AG04449 (cell line): ENCODE measurements at places on chromosomes 6 and 20.

DNA sequence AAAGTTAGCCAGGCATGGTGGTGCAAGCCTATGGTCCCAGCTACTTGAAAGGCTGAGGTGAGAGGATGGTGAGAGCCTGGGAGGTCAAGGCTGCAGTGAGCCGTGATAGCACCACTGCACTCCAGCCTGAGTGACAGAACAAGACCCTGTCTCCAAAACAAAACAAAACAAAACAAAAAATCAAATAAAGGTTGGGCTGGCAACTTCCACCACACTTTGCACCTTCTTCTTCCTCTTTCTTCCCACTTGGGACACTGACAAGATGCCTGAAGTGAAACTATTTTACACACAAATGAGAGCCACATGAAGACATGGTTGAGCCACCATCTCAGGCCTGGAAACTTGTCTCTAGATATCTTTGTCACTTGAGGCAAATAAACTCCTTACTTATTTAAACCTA, 53.8 kb upstream of the CCDC28A start:
- no peak for DNase-seq

- DNase-seq, result no peak
Measured at GRCh38 chr20:8951164-8951563, 117.7 kb upstream of the PLCB4 start.

- DNase-seq, result no peak
Measured at GRCh38 chr20:49045440-49046086, 549 bp upstream of the CSE1L start.

GRCh38 chr20:9971746-9972145, 63.0 kb upstream of the ANKEF1 start:
- DNase-seq, result no peak

DNA sequence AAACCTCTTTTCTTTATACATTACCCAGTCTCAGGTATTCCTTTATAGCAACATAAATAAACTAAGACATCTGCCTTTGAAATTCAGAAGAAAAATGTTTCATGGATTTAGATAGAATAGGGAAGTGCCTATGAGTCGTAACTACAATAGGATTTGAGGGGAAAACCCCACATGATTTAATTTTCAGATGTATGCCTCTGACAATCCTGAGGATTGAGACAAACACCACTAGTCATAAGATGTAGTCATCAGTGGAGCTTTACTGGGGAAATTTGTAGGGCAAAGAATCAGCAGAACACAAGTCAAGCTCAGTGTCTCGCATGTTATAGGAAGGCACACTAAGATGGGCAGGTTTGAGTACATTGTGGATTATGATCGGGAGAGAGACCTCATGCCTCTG, 566.4 kb downstream of the BMP2 start:
- no peak for DNase-seq

GRCh38 chr6:25458485-25458884, 179.3 kb downstream of the CARMIL1 start:
- no peak for DNase-seq
